Right lobe of liver (tissue), 6 donors: ENCODE measurements at places on chromosomes 2 and 18. TPM values are rescaled to one million over a fixed set of nuclear protein-coding genes. Genes with fewer than 3 reads are reported as not detected.

- DNase-seq, result no peak
Observed at GRCh38 chr18:50170004-50170403, 24.9 kb downstream of the MYO5B start.

GRCh38 chr2:32812316-32812715, 134.4 kb upstream of the LTBP1 start:
- no peak for DNase-seq

Gene CNTNAP5
- not detected for total RNA-seq

GRCh38 chr18:40957533-40958070, 997.4 kb upstream of the PIK3C3 start:
- no peak for DNase-seq

DNA sequence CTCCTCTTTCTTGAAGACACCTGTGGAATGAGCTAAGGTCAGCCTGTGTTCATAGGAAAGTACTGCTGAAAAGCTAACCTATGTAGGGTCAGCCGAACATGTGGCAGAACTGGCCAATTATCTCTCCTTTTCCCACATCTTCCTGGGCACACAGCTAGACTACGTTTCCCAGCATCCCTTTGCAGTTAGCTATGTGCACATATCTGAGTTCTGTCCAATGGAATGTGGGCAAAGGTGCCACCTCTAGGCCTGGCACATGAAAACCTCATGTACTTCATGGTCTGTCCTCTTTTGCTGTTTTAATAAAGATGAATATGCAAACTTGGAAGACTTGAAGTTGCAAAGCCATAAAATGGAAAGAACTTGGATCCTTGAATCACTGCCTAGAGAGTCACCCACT, 352.6 kb downstream of the TNS1 start:
- DNase-seq, result no peak

DNA sequence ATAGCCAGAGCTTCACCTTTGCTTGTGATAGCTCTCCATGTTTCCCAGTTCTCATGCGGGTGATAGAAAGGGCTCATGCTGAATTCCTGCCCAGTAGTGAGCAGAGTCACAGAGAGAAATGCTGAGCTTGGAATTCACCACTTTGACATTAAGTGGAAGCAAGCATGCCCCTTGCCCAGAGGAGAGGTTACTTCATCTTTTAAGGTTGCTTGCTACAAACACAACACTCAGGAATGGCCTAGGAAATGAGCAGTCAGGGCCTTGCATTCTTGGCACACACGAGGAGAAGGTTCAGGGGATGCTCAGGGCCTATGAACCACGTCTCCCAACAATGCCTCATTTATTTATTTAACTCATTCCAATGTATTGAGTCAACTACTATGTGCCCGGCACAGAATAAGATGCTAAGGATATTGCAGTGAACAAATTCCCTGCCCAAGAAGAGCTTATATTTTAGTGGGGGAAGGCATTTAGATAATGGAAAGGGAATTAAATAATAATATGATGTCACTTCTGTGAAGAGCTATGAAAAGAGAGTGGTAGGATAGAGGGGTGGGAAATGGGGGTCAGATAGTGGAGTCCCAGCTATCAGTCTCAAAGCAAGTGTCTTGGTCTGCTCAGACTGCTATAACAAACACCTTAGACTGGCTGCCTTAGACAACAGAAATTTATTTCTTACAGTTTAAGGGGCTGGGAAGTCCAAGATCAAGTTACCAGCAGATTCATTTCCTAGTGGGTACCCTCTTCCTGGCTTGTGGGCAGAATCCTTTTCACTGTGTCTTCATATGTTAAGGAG, 42.1 kb downstream of the DDX18 start:
- no peak for DNase-seq

Gene DLX1
- not detected for total RNA-seq

GRCh38 chr2:17149945-17150344, 368.3 kb downstream of the RAD51AP2 start:
- no peak for DNase-seq

Gene CPLX4
- total RNA-seq, result not detected

DNA sequence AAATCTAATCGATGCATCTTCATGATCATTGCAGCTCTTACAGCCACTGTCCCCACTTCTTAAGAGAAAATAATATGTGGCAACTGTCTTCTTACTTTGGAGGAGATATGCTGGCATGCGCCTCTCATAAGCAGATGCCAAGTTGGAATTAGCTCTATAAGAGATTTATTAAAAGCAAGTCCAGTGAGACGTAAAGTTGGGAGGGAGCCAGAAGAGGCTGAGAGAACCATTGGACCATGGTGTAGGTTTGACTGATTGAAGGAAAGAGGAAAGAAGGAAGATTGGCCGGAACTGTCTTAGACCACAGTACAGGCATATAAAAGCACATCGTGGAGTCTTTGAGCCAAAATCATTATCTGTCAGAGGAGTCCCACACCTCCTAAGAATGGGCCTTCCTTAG, 265.7 kb upstream of the ZC3H15 start:
- DNase-seq, result no peak

DNA sequence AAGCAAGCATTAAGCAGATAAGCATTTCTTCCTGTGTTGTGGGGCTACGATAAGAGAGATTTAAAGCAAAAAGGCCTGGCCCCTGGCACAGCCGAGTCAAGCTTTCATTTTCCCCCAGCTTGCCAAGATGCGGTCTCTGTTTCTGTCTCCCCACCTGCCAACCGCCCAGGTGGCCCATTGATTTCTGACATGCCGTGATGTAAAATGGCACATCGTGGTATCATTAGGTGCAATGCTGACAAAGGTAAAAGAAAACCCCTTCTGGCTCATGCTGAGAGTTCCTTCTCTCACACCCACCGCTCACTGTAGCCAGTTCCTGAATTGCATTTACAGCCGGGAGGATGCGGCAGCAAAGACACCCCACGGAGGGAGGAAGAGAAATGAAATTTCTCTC, 62.8 kb downstream of the BOD1L2 start:
- no peak for DNase-seq

- DNase-seq, result no peak
Observed at GRCh38 chr2:36059691-36060090, 295.9 kb upstream of the CRIM1 start.

- no peak for DNase-seq
Observed at GRCh38 chr2:44582363-44583008, 220.7 kb downstream of the CAMKMT start.

- DNase-seq, result no peak
Observed at GRCh38 chr2:131010566-131010965, 82.7 kb downstream of the FAM168B start.

DNA sequence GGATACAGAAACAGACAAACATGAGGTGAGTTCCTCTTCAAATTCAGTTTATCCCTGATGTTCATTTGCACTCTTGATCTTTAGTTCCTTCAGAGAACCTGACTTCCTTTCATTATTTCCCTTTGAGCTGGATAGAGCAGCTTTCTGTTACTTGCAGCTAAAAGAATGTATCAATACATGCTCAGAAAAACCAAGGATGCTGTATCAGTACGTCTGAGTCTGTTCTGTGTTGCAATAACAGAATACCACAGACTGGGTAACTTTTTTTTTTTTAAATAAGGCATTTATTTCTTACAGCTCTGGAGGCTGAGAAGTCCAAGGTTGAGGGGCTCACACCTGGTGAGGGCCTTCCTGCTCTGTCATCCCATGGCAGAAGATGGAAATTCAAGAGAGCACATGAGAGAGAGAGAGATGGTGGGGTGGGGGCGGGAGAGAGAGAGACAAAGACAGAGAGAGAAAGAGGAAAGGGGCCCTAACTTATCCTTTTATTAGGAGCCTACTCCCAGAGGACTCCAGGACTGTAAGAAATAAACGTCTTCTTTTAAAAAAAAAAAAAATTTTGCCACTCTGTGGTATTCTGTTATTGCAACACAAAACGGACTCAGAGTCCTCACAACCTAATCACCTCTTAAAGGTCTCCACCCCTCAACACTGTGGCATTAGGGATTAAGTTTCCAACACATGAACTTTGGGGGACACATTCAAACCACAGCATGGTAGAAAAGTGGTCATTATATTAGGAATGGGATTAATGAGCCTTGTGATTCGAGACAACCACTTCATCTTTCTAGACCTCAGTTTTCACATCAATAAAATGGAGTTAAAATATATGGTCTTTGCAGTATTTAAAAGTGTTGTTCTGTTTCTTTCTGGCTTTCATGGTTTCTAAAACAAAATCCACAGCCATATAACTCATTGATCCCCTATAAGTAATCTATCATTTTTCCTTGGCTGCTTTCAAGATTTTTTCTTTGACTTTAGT, 18.4 kb upstream of the SELENOI start:
- no peak for DNase-seq

Gene GKN1
- not detected for total RNA-seq
